HL-60 (cell line): ENCODE measurements at places on chromosomes 2 and 18.

DNA sequence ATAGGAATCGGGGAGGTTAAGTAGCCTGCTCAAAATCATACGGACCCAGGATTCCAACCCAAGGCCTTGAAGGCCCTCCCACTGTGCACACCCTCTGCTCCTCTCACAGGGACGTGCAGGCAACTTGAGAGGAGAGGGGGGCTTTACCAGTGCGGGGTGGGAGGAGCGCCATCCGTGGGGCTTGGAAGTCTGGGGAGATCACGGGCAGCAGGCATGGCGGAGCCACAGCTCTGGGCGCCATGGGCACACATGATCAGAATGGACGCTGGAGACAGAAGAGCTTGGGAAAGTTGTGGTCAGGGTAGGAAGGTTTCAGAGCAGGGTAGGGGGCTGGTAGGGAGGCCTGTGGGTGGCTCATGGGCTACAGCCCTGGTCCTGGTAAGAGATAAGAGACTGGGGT, 70.7 kb downstream of the TFCP2L1 start:
- no peak for DNase-seq

DNA sequence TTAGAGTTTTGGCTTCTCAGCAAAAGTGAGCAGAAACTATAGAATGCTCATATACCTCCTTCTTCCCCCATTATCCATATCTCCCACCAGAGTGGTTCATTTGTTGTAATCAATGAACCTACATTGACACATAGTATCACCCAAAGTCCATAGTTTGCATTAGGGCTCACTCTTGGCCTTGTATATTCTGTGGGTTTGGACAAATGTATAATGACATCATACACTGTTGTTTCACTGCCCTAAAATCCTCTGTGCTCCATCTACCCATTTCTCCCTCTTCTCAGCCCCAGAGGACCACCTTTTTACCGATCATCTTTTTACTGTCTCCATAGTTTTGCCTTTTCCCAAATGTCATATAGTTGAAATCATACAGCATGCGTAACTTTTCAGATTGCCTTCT, 24.1 kb downstream of the ZFP36L2 start:
- DNase-seq = no peak

DNA sequence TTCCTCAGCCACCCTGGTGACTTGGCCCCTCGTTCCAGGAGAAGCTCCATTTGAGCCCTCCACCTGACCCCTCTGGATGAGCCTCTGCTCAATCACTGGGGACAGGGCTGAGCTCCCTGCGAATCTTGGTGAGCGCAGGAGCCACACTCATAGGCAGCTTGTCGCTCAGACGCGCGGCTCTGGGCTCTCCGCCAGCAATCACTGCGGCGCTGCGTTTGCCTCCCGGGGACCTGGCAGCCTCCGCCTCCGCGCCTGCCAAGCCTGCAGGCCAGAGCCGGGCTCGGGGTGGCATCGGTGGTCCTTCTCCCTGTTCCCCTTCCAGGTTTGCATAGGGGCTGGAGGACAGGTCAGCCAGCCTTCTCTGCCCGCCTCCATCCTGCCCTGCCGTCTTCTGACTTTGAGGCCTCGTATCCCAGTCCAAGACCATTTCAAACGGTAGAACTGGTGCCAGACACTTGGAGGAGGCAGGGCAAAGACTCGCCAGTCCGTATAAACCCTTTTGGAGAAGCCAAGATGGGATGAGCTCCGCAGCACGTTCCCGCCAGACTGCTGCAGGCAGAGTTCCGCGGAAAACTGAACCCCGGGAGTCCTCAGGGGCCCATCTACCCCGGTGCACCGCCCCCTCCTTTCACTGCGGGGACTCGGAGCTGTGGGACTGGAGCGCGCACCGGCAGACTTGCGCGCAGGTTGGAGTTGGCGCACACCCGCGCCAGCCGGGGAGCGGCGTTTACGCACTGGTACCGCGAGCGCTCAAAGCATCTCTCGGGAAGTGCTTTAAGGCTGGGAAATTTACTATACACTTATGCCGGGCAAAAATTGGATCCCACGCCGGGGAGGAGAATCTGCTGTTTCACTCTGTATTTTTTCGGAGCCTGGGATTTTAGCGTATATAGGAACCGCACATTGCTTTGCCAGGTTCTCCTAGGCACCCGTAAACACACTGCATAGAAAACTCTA, 1.1 kb upstream of the TACR1 start:
- no peak for DNase-seq

DNA sequence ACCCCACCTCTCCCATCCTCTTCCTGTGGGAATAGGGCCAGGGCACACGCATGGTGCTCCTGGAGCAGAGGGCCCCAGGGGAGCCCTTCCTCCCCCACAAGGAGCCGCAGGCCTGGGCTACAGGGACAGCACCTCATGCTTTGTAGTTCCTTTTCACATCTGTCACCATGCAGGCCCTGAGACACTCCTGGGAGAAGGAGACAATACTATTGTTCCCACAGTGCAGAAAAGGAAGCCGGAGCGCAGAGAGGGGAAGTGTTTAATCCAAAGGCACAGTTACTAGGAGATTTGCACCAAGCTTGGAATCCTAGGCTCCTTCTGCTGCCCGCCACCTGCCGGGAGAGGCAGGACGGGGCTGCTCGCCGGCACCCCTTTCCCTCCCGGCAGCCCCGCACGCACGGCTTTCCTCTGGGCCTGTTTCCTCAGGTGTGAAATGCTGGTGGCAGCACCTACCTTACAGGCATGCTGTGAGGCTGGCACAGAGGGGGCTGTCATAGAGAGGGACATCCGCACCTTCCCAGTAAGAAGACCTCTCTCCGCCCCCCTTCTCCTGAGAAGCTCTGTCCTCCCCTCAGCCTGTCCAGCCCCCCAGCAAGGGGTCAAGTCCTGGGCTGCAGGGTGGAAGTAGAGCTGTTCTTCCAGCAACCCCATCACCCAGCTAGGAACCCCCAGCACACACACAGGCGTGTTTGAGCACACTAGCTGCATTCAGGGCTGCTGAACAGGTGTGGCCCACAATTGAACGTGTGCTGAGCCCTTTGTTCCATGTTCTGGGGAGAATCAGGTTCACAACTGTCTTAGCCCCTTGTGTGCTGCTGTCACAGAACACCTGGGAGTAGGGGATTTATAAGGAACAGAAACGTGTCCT, 62.6 kb downstream of the SMAD7 start:
- no peak for DNase-seq

DNA sequence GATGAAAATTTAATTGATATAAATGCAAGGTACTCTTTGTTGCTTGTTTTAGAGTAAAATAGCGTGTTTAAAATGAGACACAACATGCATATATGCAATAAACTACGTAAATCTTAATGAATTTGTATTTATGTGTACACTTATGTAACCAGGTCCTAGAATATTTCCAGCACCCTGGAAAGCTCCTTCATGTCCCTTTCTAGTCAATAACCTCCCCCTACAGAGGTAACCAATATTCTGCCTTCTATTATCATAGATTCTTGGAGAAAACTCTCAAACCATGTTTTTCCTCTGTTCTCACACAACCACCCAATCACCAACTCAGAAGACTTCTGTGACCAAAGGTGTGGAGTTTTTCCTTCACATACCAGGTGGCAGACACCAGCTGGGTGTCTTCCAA, 79.6 kb upstream of the THUMPD2 start:
- no peak for DNase-seq

- DNase-seq = no peak
These were observed 62.5 kb downstream of the CERS6 start for GRCh38 chr2:168518555-168519066.

GRCh38 chr18:24271381-24272228, 126.0 kb downstream of the OSBPL1A start:
- peak; percentile 45 for DNase-seq

DNA sequence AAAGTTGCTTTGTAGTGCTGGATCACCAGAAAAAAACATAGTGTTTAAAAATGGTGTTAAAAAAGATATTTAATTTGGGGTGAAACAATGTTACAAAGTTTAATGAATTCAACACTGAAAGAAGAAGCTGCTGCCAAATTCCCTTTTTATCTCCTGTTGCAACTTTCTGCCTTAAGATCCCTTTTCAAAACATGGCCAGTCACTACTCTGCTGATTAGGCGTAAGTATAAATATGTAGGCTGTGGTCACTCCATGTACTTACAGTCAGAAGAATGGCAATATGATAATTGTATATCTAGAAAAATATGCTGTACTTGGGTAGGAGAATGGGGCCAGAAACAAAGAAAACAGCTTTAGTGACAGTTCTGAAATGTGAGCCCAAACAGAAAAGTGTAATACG, 123.5 kb upstream of the ZBTB14 start:
- no peak for DNase-seq

DNA sequence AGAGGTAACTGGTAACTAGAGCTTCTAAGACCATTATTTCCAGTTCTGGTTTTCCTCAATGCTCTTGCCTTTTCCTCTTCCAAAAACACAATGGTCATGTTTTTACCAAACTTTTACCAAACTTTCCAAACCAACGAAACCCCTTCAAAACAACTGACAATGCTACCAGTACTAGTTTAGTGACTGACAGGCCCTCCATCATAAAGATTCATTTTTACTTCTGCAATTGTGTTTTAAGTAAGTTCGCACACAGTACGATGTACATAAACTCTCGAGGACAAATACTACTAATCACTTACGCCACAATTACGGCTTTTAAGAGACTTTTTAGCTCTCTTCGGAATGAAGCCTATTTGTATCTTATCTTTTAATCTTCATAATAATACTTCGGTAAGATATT, 900 bp downstream of the C18orf32 start:
- DNase-seq = no peak

- DNase-seq = peak; percentile 59
These were observed 13.4 kb upstream of the COPS8 start for GRCh38 chr2:237072067-237072931.

DNA sequence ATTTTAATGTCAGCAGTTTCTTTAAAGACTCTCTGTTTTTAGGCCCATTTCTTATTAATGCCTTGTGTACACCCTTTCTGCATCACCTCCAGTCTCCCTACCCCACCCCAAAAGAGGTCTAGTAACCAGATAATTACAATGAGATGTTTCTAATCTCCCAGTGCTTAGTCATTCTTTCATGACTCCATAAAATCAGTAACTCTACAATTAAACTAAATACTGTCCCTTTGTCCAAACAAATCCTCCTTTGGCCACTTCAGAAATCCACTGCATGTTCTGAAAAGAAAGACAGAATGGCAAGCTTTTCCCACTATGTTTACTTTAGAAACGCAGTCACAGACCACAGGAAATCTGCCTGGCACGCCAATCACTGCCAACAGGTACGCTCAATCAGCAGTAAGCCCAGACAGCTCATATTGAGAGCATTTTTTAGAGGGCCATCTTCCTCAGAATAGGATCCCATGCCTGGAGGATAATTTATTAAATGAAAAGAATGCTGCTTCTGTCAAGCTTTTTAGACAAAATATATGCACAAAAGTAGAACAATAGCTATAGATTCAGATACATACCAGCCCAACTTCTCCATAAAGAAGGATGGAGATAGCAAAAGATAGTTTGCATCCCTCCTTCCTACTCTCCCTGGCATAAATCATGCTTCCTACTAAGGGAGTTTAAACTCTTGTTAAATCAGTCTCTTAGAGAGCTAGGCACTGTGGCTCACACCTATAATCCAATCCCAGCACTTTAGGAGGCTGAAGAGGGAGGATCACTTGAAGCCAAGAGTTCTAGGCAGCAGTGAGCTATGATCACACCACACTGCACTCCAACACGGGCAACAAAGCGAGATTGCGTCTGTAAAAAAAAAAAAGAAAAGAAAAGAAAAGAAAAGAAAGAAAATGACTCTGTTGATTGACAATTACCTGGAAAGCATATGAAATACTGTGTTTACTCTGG, 14.6 kb downstream of the CLASP1 start:
- no peak for DNase-seq

- no peak for DNase-seq
These were observed 104.6 kb upstream of the KLHL29 start for GRCh38 chr2:23280401-23280800.

DNA sequence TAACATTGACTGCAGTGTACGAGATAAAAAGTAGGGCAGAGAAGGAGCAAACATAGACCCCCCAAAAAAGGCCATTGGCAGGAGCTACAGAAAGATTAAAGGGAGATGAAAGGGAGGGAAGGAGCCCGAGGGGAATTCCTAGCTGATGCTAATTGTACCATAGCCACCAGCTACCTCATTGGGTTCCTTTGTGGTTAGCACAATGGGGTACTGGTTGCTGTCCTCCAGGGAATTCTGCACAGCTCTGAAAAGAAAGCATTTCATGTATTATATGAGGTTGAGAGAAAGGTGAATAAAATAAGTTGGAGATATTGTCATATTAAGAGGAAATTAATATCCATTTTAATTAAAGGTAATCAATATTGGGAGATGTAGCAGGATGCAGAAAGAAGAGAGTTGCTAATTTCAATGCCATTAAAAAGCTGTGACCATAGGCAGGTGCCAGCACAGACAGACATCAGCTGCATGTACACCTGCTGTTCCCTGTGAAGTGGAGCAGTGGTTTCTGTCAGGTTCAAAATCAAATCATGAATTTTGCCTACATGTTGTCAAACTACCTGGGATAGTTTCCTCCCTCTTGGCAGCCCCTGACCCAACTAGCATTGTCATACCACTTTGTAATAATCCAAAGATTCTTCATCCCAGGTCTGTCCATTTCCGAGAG, 185.4 kb upstream of the DLGAP1 start:
- no peak for DNase-seq

DNA sequence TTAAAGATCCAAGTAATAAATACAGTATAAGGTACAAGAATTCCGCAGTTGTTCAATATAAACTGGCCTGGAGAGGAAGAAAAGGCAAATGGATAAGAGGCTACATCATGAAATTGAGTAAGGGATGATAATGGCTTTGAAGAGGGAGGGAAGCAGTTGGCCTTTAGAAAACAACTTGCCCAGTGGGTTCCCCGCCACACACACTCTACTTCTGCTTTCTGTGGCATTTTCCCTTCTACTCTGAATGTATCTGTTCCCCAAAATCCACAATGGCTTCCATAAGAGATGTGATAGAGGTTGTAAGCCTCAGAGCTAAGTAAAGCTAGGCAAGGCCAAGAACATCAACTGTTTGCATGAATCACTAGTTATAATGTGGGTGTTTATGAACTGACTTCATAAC, 221.3 kb downstream of the MBD2 start:
- no peak for DNase-seq
